Nephron progenitor cell (in vitro differentiated cells): ENCODE measurements at places on chromosomes 1 and 21.

DNA sequence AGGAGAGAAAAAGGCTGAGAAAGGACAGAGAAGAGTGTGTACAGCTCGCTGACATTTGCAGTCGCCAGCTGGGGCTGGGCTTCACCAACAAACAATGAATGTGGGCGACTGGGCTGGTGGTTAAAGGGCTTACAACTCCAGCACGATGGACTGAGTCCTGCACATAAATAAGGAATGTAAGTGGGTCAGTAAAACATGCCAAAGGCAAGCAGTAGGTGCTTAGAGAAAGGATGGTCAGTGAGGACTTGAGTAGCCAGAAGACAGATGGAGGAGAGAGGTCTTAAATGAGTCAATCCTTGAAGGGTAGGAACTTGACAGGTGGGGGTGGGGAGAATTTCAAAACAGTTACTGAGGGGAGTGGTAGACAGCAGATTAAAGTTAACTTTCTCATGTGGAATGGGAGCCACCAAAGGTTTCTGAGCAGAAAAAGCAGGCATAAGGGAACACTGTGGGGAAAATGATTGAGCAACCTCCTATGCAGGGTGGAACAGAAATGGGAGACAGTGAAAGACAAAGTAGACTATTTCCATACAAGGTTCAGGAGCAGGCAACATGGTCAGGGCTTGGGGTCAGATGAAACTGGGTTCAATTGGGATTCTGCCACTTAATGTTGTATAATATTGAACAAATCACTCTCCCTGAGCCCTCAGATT is 37.4 kb downstream of the GADD45A start:
- no peak overlapping the region for H3K4me3 ChIP-seq
- no peak overlapping the region for H3K27ac ChIP-seq
- H3K27me3 ChIP-seq = peaks cover 4% of the 10 kb centered on the region
- H3K4me1 ChIP-seq = peaks cover 19% of the 10 kb centered on the region
- DNase-seq = no peak
- no peaks in the 10 kb centered on the region for H3K36me3 ChIP-seq

- no peak for DNase-seq
- no peak overlapping the region for H3K27ac ChIP-seq
- H3K27me3 ChIP-seq = peaks cover 19% of the 10 kb centered on the region
- no peaks in the 10 kb centered on the region for H3K36me3 ChIP-seq
Observed at GRCh38 chr1:16061266-16061665, 12.2 kb downstream of the FAM131C start.

DNA sequence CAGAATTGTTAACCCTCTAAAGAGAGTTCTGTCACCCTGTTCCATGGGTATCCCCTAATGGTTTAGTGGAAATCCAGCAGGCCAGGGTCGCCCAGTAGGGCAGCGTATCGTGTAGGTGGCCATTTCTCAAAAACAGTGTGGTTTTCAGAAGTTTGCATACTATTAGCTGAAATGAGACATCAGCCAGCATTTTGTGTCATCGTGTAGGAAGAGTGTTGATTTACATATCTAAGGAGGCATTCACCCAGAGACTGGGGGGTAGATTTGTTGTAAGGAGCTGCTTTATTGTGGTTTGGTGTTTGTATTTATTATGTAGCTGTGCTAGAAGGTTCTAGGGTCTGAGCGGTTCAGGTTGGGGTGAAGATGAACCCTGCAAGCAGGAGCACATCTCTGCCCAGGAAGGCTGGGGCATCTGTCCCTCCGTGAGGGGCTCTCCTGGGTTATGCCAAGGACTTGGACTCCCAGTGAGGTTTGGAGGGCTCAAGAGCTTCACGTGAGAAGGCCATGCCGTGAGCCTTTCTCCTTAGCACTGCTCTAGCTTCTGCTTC is 174.4 kb downstream of the PGBD5 start:
- no peak overlapping the region for H3K27ac ChIP-seq
- H3K4me1 ChIP-seq = peaks cover 52% of the 10 kb centered on the region
- H3K36me3 ChIP-seq = peaks cover 55% of the 10 kb centered on the region
- peaks cover 9% of the 10 kb centered on the region for H3K27me3 ChIP-seq

DNA sequence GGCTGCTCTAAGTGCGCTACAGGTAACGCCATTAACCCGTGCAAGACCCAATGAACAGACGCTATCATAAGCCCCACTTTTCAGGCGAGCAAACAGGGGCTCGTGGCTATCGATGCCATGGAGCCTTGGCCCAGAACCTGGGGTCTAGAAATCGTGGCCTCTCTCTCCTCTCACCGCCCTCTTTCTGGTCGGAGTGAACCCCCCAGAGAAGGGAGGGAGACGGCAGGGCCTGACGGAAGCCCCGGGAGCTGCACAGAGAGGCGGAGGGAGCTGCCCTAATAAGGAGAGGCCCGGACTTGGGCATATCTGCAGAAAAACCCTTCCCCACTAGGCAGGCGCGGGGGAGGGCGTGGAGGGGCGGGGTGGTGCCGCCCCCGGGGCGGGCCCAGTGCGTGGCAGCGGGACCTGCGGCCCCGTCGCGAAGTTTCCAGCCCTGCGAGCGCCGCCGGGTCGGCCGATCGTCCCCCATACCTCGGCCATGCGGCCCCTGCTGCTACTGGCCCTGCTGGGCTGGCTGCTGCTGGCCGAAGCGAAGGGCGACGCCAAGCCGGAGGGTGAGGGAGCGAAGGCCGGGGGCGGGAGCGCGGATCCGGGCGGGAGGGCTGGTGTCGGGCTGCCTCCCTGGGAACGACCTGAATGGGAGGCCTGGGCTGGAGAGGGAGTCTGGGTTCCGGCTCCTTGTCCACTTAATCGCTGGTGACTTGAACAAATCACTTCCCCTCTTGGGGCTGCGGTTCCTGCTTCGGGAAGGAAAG is at the start of gene PLOD1:
Gene PLOD1, plus strand, starts transcription at position 416 of the 755 bp plus-strand sequence. Its CDS starts 63 bp downstream, at position 479.
- peaks cover 65% of the 10 kb centered on the region for H3K4me1 ChIP-seq
- H3K36me3 ChIP-seq = peaks cover 6% of the 10 kb centered on the region
- peak within 1 kb of the TSS; percentile 72 for H3K27ac ChIP-seq
- H3K4me3 ChIP-seq = peak within 1 kb of the TSS; percentile 78
- DNase-seq = peak; percentile 85
- H3K27me3 ChIP-seq = no peaks in the 10 kb centered on the region

DNA sequence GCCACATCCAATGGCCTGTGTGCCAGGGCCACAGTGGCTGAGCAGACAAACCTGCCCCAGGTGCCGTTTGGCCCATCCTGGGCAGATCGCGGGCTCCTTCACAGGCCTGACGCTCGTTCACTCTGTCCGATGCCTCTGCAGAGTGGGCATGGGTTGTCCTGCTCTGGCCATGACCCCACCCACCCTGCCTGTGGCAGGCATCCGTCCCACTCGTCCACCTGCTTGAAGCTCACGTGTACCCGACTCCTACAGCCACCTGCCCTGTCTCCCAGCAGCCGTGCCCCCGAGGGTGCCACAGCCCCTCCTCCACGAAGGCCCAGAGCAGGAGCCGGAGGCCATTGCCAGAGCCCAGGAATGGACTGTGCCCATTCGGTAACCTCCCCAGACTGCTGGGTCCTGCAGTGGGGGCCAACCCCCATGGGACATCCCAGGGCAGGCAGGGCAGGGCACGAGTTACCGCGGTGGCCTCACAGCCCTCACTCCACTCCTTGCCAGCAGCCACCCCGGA is 41.9 kb downstream of the TRIM11 start:
- H3K4me3 ChIP-seq = no peak overlapping the region
- no peaks in the 10 kb centered on the region for H3K27me3 ChIP-seq
- no peaks in the 10 kb centered on the region for H3K36me3 ChIP-seq
- H3K27ac ChIP-seq = no peak overlapping the region
- no peak for DNase-seq
- peaks cover 8% of the 10 kb centered on the region for H3K4me1 ChIP-seq

- no peak overlapping the region for H3K4me3 ChIP-seq
- DNase-seq = no peak
- peaks cover 10% of the 10 kb centered on the region for H3K27me3 ChIP-seq
- no peak overlapping the region for H3K27ac ChIP-seq
Observed at GRCh38 chr1:29554208-29554778, 318.0 kb downstream of the PTPRU start.

GRCh38 chr21:25506261-25506660 is 101.0 kb downstream of the MRPL39 start:
- no peak overlapping the region for H3K4me3 ChIP-seq
- H3K36me3 ChIP-seq = no peaks in the 10 kb centered on the region
- peaks cover 10% of the 10 kb centered on the region for H3K4me1 ChIP-seq
- H3K27me3 ChIP-seq = no peaks in the 10 kb centered on the region

DNA sequence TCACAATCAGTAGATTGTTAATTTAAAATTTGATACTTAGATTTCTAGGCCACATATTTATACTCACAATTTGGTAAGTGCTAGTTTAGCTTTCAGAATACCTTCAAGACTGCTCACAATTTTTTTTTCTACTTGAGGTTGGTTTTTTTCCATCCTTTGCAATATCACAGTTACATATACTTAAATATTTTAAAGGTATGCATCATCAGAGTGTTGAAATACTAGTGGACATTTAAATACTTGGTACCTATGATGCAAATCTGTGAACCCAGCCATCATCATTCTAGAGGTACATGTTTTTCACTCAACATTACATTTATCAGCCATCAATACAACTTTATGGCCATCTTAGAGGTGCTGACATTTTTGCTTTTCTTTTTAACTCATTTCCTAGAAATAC is 6.2 kb upstream of the LRRC40 start:
- H3K27ac ChIP-seq = no peak overlapping the region
- peaks cover 24% of the 10 kb centered on the region for H3K36me3 ChIP-seq
- peaks cover 10% of the 10 kb centered on the region for H3K4me1 ChIP-seq
- H3K27me3 ChIP-seq = no peaks in the 10 kb centered on the region
- no peak for DNase-seq
- H3K4me3 ChIP-seq = no peak overlapping the region

DNA sequence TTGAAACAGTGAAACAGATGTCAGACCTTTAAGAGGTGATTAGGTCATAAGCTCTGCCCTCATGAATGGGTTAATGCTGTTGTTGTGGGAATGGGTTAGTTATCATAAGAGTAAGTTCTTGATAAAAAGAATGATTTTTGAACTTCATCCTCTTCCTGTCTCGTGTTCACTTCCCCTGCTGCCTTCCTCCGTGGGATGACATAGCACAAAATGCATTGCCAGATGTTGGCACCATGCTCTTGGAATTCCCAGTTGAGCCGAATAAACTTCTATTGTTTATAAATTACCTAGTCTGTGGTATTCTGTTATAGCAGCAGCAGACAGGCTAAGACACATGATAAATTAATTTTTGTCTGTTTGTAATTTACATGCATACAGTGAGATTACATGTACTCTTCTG is 112.0 kb upstream of the LRRC7 start:
- no peak overlapping the region for H3K4me3 ChIP-seq
- H3K27me3 ChIP-seq = peaks cover 4% of the 10 kb centered on the region
- H3K27ac ChIP-seq = no peak overlapping the region
- H3K36me3 ChIP-seq = no peaks in the 10 kb centered on the region
- no peak for DNase-seq
- H3K4me1 ChIP-seq = peaks cover 5% of the 10 kb centered on the region

DNA sequence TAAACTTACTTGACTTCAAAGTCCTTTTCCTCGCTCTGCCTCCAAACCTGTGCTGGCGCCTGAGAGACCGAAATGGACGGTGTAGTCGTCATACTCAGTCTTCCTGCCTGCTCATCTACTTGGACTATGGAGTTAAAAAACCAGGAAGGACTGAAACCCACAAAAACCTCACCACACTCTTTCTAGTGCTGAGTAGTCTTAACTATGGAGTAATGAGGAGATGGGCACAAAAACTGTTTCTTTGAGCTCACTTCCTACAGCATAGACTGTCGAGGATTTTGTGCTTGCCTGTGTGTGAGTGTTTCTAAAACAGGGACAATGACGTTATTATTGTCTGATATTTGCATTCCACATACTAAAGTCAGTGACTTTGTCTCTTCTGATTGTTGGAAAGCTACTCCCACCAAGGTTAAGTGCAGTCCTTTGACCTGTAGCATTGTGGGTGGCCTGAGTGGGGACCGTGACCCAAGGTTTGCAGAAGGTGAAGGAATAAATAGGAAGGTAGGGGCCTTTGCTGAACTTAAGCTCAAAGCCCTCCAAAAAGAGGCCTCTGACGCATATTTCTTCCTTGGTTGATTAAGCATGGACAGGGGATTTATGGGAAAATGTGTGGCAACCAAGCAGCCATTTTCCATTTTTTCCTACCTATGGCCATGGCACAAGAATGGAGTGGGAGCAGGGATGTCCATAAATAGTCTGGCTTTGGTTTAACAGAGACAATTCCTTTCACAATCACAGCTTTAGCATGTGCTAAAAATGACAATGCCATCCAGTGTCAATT is 109.6 kb downstream of the ZBTB18 start:
- H3K27ac ChIP-seq = no peak overlapping the region
- no peak for DNase-seq
- H3K4me3 ChIP-seq = no peak overlapping the region
- peaks cover 5% of the 10 kb centered on the region for H3K4me1 ChIP-seq
- H3K27me3 ChIP-seq = peaks cover 7% of the 10 kb centered on the region

DNA sequence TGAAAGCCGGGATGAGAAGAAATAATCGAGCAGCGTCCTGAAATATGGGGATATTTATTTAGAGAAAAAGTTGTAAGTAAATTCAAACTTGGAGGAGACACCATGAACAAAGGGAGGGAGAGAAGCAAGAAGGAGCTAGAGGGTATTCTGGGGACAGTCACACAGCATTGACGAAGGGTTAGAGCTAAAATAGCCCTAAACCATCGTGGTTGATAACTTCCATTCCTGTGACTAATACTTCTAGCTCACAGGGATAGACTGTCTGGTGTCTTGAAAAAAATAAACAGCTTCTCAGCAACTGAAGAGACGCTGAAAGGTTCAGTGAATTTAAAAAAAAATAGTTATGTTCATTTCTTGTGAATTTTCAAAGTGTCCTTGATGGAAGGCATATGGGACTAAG is 86.7 kb downstream of the LRRC53 start:
- no peaks in the 10 kb centered on the region for H3K36me3 ChIP-seq
- H3K27me3 ChIP-seq = no peaks in the 10 kb centered on the region
- no peak for DNase-seq
- H3K4me3 ChIP-seq = no peak overlapping the region
- H3K4me1 ChIP-seq = peaks cover 17% of the 10 kb centered on the region
- peak overlapping the region; percentile 49 for H3K27ac ChIP-seq

DNA sequence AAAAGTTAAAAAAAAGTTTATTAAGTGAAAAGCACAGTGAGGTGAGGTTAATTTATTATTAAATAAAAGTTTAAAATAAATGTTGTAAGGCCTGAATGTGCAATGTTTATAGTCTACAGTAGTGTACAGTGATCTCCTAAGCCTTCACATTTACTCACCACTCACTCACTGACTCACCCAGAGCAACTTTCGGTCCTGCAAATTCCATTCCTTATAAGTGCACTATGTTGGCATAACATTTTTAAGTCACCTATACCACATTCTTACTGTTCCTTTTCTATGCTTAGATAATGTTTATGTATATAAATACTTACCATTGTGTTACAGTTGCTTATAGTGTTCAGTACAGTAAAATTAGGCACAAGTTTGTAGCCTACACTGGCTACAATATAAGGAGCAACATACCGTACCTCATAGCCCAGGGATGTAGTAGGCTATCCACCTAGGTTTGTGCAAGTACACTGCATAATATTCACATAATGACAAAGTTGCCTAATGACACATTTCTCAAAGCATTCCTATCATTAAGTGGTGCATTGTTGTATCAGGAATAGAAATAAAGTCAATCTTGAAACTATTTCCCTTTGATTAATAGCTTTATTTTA is 426.5 kb upstream of the BRINP3 start:
- no peaks in the 10 kb centered on the region for H3K4me1 ChIP-seq
- H3K4me3 ChIP-seq = no peak overlapping the region
- H3K27me3 ChIP-seq = no peaks in the 10 kb centered on the region
- H3K36me3 ChIP-seq = no peaks in the 10 kb centered on the region
